LHCN-M2 (cell line): ENCODE measurements at places on chromosomes 3 and 15.
A peak's percentile ranks its signal among the peaks of the same experiment; 100 is the strongest.

DNA sequence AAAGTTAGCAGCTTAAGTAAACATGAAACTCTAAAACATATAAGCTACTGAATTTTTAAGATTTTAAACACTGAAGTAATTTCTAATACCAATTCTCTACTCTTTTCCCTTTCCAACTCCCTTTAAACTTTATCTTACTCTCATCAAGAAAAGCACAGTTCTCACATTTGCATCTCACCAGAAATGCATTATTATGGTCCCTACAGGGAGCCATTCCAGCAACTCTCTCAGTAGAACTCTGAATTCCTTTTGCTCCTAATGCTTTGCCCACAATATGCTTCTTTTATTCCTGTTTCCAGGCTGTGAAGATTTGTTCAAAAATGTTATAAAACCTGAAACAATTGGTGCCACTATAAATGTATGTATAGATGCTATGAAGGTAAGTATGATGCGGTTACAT is 83.4 kb downstream of the TFDP2 start:
- DNase-seq: no peak

- no peak for DNase-seq
These were observed 46.4 kb downstream of the SH3BP5 start for GRCh38 chr3:15286022-15286421.

DNA sequence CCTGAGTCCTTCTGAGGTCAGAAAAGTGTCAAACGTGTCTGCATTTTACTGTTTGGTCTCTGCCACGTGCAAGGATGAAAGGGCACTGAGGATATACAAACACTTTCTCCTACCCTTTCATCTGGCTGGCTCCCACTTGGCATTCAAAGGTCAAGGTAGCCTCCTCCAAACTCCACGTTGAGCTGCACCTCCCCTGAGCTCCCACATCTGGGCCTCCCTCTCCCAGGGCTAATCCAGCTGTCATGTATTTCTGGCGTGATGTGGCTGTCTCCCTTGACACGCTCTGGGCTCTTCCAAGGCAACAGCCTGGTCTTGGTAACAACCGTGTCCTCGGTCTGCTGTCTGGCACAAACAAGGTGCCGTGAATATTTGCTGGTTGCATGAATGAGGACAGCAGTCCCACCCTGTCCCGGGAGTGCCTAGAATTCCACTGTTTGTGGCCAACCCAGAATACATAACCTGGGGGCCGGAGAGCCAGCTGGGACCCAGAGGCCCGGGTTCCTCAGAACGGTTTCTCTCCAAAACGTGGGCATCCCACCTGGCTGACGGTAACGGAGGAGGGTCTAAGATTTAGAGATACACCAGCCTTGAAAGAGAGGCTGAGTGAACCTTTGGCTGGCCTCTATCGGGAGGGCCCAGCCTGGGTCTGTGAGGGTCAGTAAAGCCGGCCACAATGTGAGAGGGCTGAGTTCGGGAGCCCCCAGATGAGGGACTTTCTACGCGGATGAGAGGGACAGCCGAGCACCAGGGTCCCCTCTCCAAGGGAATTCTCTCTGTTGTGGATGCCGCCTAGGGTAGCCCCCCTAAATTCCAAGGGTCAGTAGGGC is 767 bp downstream of the GLT8D1 start:
- peak; percentile 45 for DNase-seq

GRCh38 chr3:196057760-196058331 is 24.0 kb downstream of the TFRC start:
- DNase-seq: no peak

GRCh38 chr3:126063358-126063965 is 20.5 kb downstream of the SLC41A3 start:
- no peak for DNase-seq

DNA sequence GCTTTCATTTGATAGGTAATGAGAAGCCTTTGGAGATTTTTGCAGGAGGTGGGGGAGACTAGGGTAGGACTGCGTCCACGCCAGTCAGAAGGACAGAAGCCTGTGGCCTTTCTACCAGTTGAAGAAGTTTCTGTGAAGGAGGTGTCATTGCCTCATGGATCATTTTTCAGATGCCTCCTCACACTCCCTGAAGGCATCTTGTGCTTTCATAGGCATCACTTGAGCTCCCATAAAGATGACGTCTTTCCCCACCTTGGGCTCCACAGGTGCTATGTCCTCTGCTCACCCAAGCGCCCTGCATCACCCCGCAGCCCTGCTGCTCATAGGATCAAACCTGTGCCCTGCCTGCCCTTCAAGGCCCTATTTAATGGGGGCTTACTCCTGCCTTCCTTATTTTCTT is 7.5 kb upstream of the ITGA11 start:
- no peak for DNase-seq

GRCh38 chr15:76169018-76169417 is 109.2 kb downstream of the TMEM266 start:
- DNase-seq: no peak
